COR-L47 (cell line): ENCODE measurements at places on chromosomes 4 and X.
A peak's percentile ranks its signal among the peaks of the same experiment; 100 is the strongest.

DNA sequence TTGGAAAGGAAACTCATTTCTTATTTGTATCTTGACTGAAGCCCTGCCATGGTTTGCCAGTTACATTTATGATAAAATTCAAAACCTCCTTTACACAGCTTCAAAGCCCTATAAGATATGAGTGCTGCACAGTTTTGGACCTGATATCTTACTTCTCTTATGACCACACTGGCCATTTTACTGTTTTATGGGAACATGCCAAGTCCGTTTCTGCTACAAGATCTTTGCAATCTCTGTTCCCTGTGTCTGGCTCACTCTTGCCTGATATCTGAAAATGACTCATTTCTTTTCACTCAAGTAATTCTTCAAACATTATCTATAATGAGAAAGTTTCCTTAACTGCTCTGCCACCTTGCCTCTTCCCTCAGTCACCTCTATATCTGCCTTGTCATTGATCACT is 247.3 kb downstream of the SPOCK3 start:
- no peak for DNase-seq

GRCh38 chr4:143336781-143337599 is at the start of gene GAB1:
Gene GAB1, plus strand, starts transcription at chr4:143336876. Its CDS starts 313 bp downstream, at chr4:143337189.
- peak; percentile 66 for DNase-seq

DNA sequence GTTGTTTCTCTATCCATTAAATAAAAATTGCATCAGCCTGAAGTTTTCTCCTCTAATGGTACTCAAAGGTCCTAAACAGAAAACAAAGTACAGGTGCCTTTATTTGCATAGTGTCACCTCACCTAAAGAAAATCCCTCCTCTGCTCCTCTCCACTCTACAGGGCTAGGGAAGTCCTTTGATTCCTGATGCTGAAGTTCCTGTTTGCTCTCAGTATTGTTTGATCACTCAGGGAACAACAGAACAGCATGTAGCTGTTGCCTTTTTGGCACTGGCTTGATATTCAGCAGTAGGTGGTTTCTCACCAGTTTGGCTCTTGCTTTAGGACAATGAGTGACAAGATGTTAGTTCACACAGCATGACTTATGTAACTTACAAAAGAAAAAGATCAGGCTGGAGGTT is 156.2 kb upstream of the SLC7A11 start:
- DNase-seq: peak; percentile 94

DNA sequence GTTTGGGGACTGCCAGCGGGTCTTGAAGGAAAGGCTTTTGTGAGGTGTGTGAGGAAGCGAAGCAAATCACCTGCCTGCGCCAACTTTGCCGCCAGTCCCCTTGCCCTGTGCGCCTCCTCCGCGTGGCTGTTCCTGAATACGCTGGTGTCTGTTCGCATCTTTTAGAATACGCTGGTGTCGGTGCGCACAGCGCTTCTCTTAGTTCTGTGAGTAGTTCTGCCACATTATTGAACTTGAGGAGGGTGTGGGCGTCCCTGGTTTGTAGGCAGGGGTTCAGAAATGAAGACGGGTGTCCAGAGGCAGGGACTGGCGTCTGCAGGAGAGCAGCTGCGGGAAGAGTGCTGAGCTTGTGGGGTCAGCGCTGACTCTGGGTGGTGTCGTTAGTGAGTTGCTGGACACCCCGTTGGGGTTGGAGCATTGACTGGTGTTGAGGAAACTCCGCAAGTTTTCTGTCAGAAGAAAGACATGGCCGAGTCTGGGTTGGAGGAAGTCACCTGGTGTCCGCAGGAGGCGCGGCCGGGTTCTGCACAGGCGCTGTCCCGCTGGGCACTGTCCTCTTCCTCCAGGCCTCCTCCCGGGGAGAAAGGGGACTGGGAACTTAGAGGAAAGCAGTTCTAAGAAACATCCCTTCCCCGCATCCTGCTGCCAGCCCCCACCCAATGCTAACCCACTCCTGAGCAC is 930 bp downstream of the ZNF718 start:
- peak; percentile 63 for DNase-seq

- peak; percentile 46 for DNase-seq
These were observed 1454.7 kb upstream of the IGFBP7 start for GRCh38 chr4:58564695-58565475.

DNA sequence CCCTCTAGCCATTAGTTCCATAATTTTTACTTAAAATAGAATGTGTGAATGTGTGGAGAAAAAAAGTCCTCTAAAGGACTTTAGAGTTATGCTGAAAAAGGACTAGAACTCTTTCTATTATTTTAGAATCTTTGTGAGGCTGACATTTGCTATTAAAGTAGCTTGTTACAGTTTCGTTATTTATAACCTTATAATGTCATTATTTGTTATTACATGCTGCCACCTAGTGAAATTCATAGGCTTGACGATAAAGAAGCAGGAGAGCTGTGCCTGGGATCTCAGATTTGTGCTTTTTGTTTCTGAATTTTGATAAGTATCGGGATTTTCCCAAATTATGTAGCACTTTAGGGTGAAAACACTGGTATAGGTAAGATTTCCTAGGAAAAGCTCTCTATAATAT is 38.5 kb upstream of the TAPT1 start:
- DNase-seq: peak; percentile 27

DNA sequence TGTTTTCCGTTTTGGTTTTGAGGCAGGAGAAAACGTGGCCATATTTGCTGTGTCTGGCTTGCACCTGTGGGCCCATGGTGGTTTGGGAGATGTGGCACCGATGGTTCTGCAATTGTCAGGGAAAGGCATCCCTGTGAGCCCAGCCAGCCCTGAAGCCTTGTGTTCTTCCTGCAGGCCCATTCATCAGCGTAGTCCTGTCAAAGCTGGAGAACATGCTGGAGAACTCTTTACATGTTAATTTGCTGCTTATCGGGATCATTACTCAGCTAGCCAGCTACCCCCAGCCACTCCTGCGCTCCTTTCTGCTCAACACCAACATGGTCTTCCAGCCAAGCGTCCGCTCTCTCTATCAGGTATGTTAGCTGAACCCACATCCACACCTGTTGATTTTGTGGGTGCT is 104.7 kb downstream of the GATB start:
- no peak for DNase-seq

DNA sequence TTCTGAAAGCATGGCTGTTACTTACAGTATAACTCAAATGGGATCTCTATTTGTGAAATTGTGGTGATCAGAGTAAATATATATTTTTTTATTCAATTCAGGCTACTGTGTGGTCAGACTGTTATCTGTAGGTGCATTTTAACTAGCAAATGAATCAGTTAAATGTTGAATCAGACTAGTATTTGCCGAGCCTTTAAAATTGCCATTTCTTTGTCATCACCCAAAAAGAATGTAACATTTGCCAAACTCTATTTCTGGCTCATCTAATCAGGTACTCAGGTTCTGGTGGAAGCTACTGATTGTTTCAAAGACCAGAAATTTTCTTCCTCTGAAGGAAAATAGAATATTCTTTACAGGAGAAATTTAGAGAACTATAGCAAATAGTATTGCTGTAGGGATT is 1.8 kb upstream of the NAA15 start:
- no peak for DNase-seq

DNA sequence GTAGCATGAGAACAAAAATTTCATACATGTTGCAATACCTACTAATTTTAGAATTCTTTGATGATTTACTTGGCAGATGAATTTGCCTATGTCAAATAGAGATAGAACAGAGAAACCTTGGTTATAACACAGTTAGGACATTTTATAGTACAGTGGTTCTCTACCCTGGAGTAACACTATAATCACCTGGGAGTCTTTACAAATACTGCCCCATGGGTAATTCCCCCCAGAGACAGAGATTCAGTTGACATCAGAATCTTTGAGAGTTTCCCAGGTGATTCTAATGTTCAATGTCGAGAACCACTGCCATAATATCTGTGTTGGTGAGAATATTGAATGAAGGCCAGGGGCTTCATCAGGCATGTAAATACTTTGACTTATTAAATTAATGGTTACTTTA is 401.3 kb upstream of the NDST4 start:
- no peak for DNase-seq

DNA sequence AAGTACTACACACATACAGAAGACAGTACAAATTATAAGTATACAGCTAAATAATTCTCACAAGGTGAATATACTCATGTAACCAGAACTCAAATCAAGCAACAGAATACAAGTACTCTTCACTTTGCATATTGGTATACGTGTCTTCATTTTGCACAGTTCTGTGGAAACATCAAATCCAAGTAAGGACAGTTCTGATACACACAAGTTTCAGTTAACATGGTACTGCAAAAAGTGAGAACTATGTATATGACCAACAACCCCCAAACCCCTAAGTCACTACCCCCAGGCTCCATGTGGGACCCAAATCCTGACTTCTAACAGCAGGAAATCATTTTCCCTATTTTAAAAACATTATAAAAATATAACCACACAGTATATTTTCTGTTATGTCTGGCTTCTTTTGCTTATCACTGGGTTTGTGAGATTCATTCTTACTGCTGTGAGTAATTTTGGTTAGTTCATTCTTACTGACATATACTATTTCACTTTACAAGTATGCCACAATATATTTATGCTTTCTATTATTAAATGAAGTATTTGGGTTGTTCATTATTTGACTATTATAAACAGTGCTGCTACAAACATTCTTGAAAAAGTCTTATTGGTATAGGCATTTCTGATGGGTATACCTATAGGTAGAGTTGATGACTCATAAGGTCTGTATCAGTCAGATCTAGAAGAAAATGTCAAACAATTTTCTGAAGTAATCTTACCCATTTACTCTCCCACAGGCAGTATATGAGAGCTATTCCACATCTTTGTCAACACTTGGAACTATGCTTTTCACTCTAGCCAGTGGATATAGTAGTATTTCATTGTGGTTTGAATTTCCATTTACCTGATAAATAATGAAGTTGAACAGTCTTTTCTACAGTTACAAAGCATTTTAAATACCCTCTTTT is 47.0 kb downstream of the SCLT1 start:
- DNase-seq: no peak
